ENCODE measurements at places on chromosomes 5 and 9. TPM values are rescaled to one million over a fixed set of nuclear protein-coding genes. Genes with fewer than 3 reads are reported as not detected.

GRCh38 chr5:148179234-148179824 lies 11.0 kb downstream of the SPINK14 start:
- DNase-seq, result no peak

DNA sequence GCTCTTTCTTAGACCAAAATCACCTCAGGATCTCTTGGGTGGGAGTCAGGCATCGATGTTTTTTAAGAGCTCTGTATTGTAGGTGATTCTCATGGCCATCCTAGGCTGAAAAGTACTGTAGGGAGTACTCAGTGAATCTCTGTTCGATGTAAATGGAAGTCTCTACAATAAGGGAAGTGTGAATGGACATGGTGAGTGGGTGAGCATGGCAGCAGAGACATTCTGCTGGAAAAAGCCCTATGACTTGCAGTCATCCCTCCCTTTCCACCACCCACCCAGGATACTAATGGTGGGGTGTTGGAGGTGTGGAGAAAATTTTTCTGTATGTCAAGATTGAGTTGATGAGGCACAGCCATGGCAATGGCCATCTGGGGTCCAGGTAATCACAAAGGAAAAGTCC lies 30.9 kb downstream of the ZNF366 start:
- DNase-seq, result no peak

The ZNG1C gene
- total RNA-seq, result 17.3 TPM

The LCNL1 gene
- total RNA-seq, result not detected

- DNase-seq, result no peak
Measured at GRCh38 chr5:149761461-149761860, 31.4 kb downstream of the PPARGC1B start.

The FOXD4 gene
- total RNA-seq, result not detected

The PCDHGB2 gene
- 0.81 TPM for total RNA-seq

GRCh38 chr9:107971241-107971640 lies 481.7 kb upstream of the KLF4 start:
- no peak for DNase-seq

- DNase-seq, result no peak
Measured at GRCh38 chr5:17206021-17206420, 11.4 kb upstream of the BASP1 start.

The CKMT2 gene
- total RNA-seq, result 0.78 TPM

- no peak for DNase-seq
Measured at GRCh38 chr5:1503241-1504068, 20.3 kb downstream of the LPCAT1 start.

The SHOC1 gene
- total RNA-seq, result not detected
